BE2C (cell line): ENCODE measurements at places on chromosomes 5 and 9.

GRCh38 chr5:100623719-100624118 lies 88.5 kb downstream of the FAM174A start:
- no peak for DNase-seq

DNA sequence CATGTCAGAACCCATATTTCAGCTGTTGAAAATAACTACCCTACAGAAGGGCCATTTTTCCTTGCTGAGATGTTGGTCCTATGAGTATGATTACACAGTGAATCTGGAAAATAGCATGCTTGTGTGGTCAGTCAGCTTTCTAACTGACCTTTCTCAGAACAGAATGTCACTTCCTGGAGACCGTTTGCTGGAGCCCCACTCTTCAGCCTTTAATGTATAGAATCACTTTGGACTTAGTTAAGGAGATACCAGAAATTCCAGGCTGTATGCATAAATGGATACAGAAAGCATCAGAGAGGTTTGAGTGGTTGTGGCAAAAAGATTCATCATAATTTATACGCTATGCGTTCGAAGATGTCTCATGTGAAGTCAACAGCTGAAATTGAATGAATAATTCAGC lies 488.1 kb downstream of the EBF1 start:
- DNase-seq = no peak

- peak; percentile 18 for DNase-seq
These were observed 51.6 kb downstream of the AHRR start for GRCh38 chr5:372996-373709.

GRCh38 chr9:607417-607816 lies 234.1 kb upstream of the DMRT1 start:
- DNase-seq = no peak

- DNase-seq = no peak
These were observed 764.0 kb upstream of the EDIL3 start for GRCh38 chr5:85148701-85149100.

DNA sequence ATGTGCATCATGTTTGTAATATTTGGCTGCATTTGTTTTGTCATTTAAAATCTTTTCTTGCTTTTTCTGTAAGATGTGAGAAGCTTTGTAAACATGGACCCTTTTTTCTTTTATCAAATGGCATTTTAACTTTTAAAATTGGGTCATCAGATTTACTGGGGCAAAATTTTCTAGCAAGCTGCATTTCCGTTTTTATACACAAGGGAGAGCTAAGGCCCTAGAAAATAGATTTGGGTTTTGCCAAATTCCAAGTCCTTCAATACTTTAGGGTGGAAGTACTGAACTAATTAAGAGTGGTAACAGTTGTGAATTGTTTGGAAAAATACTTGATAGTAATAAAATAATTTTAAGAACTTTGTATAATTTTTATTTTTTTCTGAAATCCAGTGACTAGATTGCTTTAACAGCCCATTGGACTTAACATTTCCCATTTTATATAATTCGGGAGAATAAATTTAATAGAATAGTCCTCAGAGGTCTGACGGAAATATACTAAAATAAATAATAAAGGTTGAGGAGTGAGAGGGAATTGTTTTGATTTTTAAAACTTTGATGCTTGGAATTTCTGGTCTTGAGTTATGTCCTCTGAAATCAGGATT lies 117.4 kb downstream of the SMARCA2 start:
- no peak for DNase-seq

DNA sequence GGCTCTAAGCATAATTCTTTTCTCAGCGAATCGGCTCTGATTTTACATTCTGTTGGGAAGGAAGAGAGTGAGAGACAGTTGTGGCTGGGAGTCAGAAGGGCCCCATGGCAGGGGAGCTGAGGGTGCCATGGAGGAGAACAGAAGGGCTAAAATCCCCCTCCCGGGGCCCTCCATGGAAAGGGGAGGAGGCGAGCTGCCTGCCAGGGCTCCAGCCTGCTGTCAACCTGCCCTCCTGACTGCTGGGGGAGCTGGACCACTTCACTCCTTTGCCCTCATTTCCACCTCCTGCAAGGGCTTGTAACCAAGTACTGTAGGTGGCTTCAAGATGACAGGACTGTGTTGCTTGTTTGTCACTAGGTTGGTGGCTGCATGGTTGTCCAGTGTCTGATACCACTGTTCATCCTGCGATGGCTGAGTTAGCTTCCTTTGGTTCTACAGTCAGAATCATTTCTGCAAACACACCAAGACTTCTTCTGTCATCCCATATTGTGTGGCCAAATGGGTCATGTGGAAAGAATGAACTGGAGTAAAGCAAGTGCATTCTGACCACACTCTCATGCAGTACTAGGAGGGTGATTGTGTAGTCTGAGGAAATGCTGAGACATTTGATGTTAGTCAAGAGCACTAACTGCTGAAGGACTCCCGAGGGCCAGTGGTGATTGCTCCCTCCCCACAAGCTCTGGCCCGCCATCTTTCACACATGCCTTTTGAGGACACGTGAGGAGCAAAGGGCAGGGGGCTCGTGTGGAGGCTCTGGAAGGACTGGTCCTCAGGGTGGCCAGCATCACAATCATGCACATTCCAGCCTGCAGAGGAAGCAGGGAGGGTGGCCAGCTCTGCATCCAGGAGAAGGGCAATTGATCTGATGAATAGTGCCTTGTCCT lies 307.2 kb downstream of the GADD45G start:
- DNase-seq = no peak

DNA sequence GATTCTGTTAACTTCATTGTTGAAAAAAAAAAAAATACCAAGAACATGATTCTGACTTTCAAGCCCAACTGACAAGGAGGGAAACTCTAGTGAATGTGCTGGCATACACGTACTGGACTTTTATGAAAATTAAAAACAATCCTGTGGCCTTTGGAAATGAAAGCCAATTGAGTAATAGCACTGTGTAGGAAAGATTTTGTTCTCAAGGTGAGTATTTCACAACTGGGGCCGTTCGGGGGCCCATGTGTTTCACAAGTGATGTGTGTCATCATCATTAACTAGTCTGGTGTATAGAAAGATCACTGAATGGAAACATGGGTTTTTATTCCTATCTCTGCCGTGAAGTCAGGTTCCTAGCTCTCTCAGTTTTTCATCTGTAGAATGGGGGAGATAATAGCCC lies 605.0 kb upstream of the CLINT1 start:
- DNase-seq = no peak

GRCh38 chr5:154133591-154133990 lies 56.9 kb upstream of the GALNT10 start:
- DNase-seq = peak; percentile 23

GRCh38 chr5:87298692-87299362 lies 31.1 kb downstream of the RASA1 start:
- no peak for DNase-seq

- no peak for DNase-seq
These were observed 26.3 kb downstream of the GOLGA2 start for GRCh38 chr9:128249558-128249907.

DNA sequence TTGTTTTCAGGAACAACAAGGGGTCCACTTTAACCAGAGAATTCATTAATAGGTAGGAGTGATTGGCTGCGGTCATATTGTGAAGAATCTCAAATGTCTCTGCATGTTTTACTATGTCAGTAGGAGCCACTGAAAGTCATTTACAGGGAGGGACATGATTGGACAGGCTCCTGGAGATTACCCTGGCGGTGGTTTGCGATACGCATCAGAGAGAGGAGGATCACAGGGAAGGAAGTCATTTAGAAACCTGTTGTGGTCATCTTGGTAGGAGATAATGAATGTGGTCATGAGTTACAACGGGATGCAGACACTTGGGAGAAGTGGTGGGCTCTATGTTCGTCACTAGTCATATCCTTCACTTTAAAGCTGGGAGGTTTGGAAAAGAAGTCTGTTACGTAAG lies 262.8 kb downstream of the FAM114A2 start:
- DNase-seq = no peak

- DNase-seq = no peak
These were observed 29.0 kb upstream of the ENTREP1 start for GRCh38 chr9:69295872-69296552.

DNA sequence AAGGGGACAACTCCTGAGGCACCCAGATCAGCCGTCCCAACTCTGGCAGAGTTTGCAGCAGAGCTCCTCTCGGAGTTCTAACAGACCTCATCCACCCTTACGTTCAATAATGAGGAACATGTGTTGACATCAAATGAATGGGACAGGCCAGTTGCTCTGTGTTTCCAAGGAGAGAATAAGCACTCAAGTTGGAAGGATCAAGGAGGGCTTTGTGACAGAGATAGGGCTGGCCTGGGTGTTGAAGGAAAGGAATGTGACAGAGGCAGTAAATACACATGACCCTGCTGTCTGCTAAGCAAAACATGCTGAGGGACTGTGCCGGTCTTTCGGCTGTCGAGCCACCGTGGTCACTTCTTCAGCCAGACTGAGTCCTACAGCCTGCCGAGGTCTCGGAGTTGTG lies 48.2 kb downstream of the GPR107 start:
- no peak for DNase-seq

DNA sequence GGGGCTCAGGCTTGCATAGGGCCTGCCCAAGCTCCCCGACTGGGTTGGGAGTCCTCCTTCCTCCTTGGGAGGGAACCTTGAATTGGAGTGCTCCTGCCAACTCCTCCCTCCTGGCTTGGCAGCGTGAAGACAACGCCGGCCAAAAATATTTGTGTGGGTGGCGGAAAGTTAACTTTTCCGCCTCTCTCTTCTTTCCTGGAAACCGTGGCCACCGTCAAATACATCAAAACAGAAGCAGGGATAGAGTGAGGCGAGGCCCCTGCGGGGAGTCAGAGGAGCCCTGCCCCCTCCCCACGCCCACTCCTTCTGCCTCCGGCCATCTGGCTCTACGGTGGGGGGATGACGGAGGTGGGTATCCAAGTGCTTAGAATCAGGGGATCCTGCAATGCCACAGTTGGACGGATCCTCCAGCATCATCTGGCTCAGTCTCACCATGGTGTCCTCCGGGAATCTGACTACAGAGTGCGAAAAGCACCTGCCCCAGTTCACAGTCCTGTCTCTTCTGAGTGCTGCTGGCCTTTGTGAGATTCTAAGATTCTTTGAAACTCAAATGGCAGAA lies 25.2 kb upstream of the SYNPO start:
- DNase-seq = peak; percentile 59

GRCh38 chr5:97062046-97062445 lies 80.4 kb downstream of the LIX1 start:
- DNase-seq = peak; percentile 16

DNA sequence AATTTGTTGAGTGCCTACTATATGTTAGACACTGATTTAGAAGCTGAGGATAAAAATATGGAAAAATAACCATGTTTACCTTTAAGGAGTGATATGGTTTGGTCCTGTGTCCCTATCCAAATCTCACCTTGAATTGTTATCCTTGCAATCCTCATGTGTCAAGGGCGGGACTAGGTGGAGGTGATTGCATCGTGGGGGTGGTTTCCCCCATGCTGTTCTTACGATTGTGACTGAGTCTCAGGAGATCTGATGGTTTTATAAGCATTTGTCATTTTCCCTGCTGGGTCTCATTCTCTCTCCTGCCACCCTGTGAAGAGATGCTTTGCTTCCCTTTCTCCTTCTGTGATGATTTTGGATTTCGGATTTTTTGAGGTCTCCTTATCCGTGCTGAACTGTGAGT lies 876.4 kb downstream of the DTWD2 start:
- no peak for DNase-seq
